ENCODE measurements at places on chromosomes 5 and 9. TPM values are rescaled to one million over a fixed set of nuclear protein-coding genes. Genes with fewer than 3 reads are reported as not detected.

DNA sequence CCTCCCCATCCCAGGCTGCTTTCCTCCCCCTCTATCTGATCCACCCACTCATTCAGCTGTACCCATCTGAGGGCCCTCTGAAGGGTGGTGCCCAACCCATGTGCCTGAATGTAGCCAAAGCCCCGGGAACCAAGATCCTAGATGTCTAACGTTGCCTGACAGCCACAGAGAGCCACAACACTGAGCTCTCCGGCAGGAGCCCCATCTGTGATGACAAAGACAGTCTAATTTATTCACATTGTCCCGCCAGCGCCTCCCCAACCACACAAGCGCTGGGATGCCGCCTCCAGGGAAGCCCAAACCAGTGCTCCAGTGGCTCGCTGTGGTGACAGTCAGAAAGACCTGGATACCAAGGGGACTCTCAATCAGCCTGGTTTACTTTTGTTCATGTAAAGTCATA lies 8.4 kb downstream of the IGFBPL1 start:
- no peaks in the 10 kb centered on the region for H3K36me3 ChIP-seq
- H3K27ac ChIP-seq: no peak overlapping the region
- no peaks in the 10 kb centered on the region for H3K4me1 ChIP-seq
- no peak for DNase-seq
- no peak overlapping the region for H3K4me3 ChIP-seq

DNA sequence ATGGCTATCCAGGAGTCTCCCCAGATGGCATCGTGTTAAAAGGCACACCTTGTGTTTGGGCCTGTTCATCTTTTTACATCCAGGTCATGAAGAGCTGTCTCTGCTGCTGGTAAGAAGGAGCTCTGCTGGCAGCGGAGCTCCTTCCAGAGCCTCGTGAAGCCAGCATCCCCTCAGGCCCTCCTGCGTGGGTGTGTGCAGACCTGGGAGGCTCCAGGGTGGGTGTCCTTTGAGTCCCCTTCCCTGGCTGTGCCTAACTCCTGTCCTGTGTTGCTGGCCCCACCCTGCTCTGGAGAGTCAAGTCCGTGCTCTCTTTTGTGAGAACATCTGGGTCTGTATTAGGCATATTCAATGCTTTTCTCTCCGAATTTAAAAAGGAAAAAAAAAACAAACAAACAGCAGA lies 149.6 kb upstream of the IRX2 start:
- no peak overlapping the region for H3K27ac ChIP-seq
- no peaks in the 10 kb centered on the region for H3K4me1 ChIP-seq
- H3K27me3 ChIP-seq: peaks cover 1% of the 10 kb centered on the region
- no peak for DNase-seq

GRCh38 chr9:124133727-124134126 lies 122.2 kb downstream of the LHX2 start:
- H3K4me1 ChIP-seq: no peaks in the 10 kb centered on the region
- no peaks in the 10 kb centered on the region for H3K27me3 ChIP-seq
- no peak overlapping the region for H3K27ac ChIP-seq
- DNase-seq: no peak
- H3K4me3 ChIP-seq: no peak overlapping the region
- no peaks in the 10 kb centered on the region for H3K36me3 ChIP-seq

- no peak overlapping the region for H3K27ac ChIP-seq
- no peak for DNase-seq
- no peaks in the 10 kb centered on the region for H3K4me1 ChIP-seq
- H3K27me3 ChIP-seq: no peaks in the 10 kb centered on the region
- no peak overlapping the region for H3K4me3 ChIP-seq
Observed at GRCh38 chr5:143913008-143913752, 101.2 kb downstream of the HMHB1 start.

DNA sequence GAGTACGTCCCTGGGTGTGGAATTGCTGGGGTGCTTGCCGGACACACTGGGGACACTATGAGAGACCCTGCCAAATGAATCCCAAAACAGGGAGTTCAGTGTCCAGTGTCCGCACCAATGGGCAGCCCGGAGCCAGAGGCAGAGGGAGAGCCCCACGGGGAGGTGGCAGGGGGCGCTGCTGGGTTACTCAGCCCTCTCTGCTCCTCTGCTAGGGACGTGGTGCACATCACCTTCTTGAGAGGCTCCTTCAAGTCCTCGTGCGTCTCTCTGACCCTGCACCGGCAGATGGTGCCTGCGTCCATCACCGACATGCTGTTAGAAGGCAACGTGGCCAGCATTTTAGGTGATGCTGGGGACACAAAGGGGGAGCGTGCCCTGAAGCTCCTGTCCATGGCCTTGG lies 20.8 kb downstream of the STKLD1 start:
- H3K4me1 ChIP-seq: no peaks in the 10 kb centered on the region
- DNase-seq: no peak
- peaks cover 24% of the 10 kb centered on the region for H3K27me3 ChIP-seq
- H3K36me3 ChIP-seq: no peaks in the 10 kb centered on the region
- H3K4me3 ChIP-seq: no peak overlapping the region
- no peak overlapping the region for H3K27ac ChIP-seq

GRCh38 chr9:35618854-35619799 lies 914 bp upstream of the CD72 start:
- H3K27me3 ChIP-seq: no peaks in the 10 kb centered on the region
- H3K27ac ChIP-seq: no peak overlapping the region
- H3K36me3 ChIP-seq: no peaks in the 10 kb centered on the region
- H3K4me3 ChIP-seq: no peak overlapping the region

- DNase-seq: peak; percentile 90
- no peaks in the 10 kb centered on the region for H3K27me3 ChIP-seq
- peak overlapping the region; percentile 76 for H3K27ac ChIP-seq
- peak overlapping the region; percentile 41 for H3K4me3 ChIP-seq
Observed at GRCh38 chr5:150458802-150459557, 9.4 kb upstream of the RPS14 start.

GRCh38 chr5:134127376-134127861 lies 12.9 kb downstream of the TCF7 start:
- no peak for DNase-seq
- no peak overlapping the region for H3K27ac ChIP-seq

DNA sequence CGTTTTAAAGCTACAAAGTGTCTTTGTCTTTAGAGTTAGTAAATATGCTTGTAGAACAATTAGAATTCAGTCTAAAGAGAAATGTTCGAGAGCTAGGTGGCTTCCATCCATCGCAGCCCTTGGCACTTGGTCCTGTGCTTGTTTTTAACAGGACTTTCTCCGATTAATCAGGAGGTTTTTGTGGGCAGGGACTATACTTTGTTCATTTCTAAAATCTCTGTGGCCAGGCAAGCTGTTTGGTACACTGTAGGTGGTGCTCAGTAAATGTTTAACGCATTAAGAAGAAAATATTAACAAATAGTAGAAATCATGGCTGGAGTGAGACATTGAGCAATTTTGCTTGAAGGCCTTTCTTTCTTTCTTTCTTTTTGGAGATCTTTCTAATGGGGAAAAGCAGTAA lies 20.8 kb downstream of the AGXT2 start:
- no peaks in the 10 kb centered on the region for H3K36me3 ChIP-seq
- no peak for DNase-seq
- no peaks in the 10 kb centered on the region for H3K27me3 ChIP-seq

Gene USP20
- total RNA-seq: 12.6 TPM
